ENCODE measurements at places on chromosomes 6 and 20. TPM values are rescaled to one million over a fixed set of nuclear protein-coding genes. Genes with fewer than 3 reads are reported as not detected.

GJA1 gene
- 123 TPM for total RNA-seq

PTCHD4 gene
- total RNA-seq = 1.9 TPM

C20orf204 gene
- total RNA-seq = 0.85 TPM

SLA2 gene
- total RNA-seq = not detected

LSM14B gene
- 48.4 TPM for total RNA-seq

FHL5 gene
- total RNA-seq = not detected

All from tracheal epithelial cell (primary cell).